ENCODE measurements at places on chromosomes 12 and 14.
A peak's percentile ranks its signal among the peaks of the same experiment; 100 is the strongest.

- DNase-seq: no peak
These were observed 89.2 kb upstream of the TMEM263 start for GRCh38 chr12:106866426-106867080.

DNA sequence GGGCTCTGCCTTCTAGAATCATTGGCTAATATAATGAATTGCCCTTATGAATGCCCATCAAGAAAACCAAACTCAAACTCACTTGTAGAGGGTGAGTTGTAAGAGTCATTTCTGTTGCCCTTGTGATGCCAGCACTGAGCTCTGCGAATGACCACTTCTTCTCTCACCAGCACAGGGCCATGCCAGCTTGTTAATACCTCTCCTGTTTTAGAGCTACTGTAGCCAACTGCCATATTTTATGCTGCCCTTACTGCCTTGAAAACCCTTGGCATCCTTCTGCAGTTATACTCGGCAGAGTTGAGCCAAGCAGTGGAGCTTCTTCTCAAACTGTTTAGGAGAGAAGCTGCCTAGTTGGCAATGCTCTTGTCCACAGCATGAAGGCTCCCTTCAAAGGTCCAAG is 8.1 kb downstream of the KRT75 start:
- DNase-seq: no peak

DNA sequence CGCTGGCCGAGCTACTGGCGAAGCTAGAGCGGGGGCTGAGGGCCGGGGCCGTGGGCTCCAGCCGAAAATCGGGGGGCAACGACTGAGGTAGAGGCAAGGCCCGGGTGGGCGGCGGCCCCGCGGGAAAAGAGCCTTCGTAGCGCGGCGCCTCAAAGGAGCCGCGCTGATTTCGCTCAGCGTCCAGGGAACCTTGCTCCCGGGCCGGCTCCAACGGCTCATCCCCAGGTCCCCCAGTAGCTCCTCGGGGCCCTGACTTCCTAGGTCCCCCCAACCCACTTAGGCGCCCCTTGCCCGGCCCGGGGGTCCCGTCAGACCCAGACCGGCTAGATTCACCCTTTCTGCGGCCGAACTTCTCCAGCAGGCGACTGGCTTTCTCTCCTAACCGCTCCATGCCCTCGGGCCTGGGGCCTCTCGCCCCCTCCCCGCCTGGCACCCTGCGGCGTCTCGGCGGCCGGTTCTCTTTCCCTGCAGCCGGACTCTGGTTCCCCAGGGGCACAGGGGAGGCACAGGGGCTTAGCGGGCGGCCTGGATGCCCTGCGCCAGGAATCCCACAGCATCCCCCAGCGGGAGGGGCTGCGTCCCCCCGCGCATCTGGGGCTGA is 375 bp downstream of the AJUBA start:
- no peak for DNase-seq

- DNase-seq: no peak
These were observed 307.1 kb downstream of the RPL10L start for GRCh38 chr14:46344327-46344937.

DNA sequence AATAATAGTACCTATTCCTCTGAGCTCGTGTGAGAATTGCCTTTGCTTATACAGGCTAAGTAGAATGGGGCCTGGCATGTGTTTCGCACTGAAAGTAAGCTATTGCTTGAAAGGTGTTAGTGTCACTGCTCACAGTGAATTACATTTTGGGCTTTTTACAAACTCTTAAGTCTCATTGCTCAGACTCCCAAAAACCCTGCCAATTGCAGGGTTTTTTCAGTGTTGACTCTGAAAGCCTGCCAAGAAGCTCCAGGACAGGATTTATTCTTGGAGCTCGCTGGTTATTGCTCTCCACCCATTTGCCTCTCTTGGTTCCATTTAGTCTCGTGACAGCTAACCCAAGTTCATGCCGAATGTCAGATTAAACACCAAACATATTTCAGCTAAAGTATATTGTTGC is 39.8 kb downstream of the NOPCHAP1 start:
- no peak for DNase-seq

GRCh38 chr14:51479584-51480325 is 172.0 kb upstream of the FRMD6 start:
- DNase-seq: no peak

GRCh38 chr12:120265473-120266179 is at the start of gene PXN:
Gene PXN, minus strand, starts transcription at chr12:120265730. Its CDS starts 101 bp downstream, at chr12:120265629.
- peak; percentile 91 for DNase-seq

DNA sequence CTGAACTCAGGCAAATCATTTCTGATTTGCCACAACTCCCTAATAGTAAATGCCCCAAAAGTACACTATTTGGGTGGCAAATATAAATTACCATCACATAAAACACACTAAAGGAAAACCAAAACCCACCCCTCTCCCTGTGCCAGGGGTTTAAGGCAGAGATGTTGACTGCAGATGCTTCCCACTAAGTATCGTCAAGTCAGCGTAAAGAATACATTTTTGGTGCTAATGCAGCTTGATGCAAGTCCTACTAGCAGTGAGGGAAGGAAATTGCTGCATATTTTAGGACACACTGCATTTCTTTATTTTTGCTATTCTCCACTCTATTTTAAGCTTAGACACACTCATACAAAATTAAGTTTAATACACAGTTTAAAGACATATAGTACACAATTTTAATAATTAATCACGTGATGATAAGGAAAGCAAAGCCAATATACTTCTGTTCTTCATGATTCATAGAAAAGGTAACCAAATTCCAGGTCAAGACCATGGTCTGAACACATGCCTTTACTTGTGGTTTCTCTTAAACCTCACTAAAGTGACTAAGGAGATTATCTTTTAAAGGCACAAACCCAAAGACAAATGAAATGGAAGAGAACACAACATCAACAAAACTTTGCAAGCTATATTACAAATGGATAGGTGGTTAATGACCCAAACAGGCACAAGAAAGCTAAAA is 162.2 kb downstream of the STXBP6 start:
- DNase-seq: no peak

DNA sequence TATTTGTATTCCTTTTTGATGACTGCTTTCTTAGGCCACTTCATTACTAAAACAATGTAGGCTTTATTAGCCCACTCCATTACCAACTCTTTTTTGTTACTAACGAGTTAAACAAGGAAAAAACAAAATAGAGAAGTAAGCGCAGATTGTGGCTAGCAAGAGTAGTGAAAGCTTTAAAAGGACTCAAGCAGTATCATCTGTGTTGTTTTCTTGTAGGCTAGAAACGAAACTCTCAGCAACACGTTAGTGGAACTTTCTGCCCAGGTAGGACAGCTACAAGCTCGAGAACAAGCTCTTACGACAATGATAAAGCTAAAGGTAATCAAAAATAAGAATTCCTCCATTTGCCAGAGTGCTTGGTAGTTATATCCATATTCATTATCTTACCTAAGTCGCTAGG is 11.1 kb downstream of the CCDC62 start:
- no peak for DNase-seq

DNA sequence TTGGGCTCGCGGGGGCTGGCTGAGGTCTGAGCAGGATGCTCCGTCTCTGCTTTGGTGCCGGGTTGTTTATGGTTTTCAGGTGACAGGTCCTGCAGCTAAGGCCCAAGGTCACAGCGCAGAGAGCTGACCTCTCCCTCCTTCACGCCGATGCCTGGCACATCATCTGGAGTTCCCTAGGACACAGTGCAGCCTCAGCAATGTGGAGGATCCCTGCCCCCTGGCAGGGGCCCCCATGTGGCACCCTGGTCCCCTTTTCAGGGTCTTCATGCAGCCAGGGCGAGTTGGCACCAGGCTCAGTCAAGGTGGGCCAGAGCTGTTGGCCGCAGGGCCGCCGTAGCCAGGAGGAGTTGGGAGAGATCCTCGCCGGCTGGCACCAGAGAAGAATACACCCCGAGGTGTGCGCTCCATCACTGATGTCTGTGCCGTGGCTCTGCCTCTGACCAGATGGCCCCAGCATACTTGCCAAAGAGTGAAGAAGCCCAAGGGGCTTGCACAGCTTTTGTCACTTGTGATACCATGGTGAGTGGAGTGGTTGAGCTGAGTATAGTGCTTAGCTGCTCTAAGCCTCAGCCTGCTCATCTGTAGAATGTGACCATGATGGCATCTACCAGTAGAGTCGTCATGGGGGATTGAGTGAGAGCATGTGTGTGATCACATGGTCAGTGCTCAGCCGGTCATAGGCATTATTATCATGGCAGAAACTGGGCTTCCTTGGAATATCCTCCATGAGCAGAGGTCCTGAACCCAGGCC is 11.0 kb downstream of the TPCN1 start:
- no peak for DNase-seq

GRCh38 chr12:88206601-88207000 is 64.5 kb downstream of the TMTC3 start:
- no peak for DNase-seq

- DNase-seq: no peak
These were observed 299.5 kb downstream of the ZFP36L1 start for GRCh38 chr14:68493152-68493911.

DNA sequence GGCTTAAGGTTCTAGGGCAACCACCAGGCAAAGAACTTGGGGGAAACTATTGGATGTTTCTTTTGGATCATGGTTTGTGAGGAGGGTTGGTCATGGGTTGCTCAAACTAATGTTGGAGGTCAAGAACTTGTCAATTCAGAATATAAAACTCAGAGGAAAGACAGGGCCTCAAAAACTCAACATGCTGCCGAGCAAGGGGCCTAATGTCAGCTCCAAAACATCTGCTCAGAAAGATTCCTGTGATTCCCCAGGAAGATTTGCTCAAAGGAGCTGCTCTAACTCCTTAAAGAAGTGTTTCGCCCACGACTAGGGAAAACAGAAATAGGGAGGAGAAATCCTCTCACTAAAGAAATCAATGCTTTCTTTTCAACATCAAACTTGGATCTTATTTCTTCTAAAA is 3.7 kb upstream of the IGF1 start:
- DNase-seq: no peak

DNA sequence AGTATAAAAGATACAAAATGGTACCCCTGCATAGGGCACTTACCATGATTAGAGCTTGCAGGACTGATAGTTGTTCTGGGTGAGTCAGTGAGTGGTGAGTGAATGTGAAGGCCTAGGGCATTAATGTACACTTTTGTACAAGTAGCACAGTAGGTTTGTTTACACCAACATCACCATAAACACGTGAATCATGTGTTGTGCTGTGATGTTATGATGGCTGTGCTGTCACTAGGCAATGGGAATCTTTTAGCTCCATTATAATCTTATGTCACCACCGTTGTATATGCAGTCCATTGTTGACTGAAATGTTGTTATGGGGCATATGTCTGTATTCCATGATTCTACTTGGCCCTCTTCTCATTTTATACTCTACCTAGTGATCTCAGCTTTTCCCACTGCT is 11.8 kb downstream of the NUBPL start:
- DNase-seq: no peak

- peak; percentile 43 for DNase-seq
These were observed 823 bp downstream of the RNF10 start for GRCh38 chr12:120534703-120535655.

DNA sequence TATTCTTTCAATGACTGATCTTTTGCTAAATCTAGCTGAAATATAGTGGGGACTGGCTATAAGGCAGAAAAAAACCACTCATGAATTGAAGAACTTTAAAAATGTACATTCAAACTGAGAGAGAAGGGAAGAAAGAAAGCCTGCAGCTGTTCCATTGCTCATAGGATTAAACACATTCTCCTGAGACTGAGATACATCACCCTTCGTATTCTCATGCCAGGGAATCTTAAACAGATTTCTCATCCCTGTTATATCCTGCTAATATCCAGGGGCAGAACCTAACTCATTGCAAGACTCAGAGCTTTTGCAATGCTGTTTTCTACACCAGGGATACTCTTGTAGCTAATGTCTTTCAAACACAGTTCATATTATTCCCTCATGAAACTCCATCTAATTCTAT is 67.2 kb upstream of the ACSS3 start:
- no peak for DNase-seq

- DNase-seq: no peak
These were observed 7.8 kb downstream of the TRAF3 start for GRCh38 chr14:102784892-102785594.

DNA sequence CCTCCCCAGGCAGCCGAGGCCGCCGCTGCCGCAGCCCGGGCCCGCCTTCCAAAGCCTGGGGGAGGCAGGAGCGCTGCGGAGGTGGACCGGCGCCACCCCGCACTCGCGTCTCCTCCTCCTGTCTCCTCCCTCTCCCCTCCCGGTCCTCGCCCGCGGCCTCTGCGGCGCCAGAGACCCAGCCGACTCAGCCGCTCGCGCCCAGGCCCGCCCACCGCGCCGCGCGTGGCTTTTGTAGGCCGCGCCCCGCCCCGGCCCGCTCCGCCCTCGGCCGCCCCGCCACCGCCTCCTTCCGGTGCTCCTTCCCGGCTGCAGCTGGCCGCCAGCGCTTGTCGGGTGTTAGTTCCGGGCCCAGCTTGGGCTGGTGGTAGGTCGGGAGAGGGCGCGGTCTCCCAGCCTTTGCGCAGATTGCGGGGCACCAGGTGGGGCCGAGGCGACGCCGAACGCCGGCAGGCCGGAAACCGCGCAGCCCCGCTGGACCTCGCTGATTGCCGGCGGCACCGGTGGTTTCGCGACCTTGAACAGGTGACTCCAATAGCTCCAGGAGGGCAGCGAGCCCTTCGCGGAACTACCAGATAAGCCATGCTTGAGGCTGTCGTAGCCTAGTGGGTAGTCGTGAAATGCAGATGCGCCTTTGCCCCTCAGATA is at the start of gene CAPRIN2:
Gene CAPRIN2, minus strand, starts transcription at position 202 of the 645 bp plus-strand sequence. CDS start 1,431 bp downstream, outside the sequence.
- peak; percentile 95 for DNase-seq

DNA sequence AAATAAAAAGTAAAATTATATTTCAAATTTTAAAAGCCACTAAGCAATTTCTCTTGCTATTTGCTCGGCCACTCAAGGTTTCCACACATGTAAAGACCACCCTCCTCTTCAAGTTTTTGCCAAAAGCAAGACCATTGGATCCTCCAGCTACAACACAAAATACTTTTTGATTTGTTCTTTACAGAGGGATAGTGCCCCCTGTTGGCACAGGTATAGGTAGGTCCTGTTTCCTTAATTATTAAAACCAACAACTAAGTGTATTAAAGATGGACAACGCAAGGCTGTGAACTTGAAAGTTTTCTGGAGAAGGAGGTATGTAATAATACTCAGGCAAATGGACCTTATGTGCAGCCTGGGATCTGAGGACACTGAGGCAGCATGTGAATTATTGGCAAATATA is 23.8 kb downstream of the ATP6V1D start:
- DNase-seq: no peak

GRCh38 chr12:83784298-83784890 is 1097.7 kb downstream of the TMTC2 start:
- DNase-seq: no peak

GRCh38 chr14:91417983-91418386 is 365 bp upstream of the CCDC88C start:
- DNase-seq: peak; percentile 67

GRCh38 chr14:59303216-59303615 is 114.7 kb downstream of the DAAM1 start:
- no peak for DNase-seq

DNA sequence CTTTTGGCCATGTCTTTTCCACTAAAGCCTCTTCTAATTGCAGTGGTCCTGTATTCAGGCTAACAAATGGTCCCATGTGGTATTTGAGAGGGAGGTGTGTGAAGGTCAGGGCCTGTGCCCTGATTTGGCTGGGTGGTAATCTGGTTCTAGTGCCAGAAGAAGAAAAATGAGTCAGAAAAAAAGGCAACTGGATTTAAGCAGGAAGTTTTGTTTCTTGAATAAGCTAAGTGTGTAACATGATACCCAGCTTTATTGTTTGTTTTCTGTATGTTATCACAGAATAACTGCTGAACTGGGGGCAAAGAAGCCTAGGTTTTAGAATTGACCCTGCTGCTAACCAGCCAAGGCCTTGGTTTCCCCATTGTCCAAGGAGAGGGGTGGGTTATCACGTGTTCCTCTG is 134.0 kb downstream of the ANO6 start:
- no peak for DNase-seq

Measured in activated T-cell treated with anti-CD3 and anti-CD28 coated beads for 48 hours (primary cell).